Esophagus muscularis mucosa (tissue), 4 donors: ENCODE measurements at places on chromosomes 7 and 10. TPM values are rescaled to one million over a fixed set of nuclear protein-coding genes. Genes with fewer than 3 reads are reported as not detected.

DNA sequence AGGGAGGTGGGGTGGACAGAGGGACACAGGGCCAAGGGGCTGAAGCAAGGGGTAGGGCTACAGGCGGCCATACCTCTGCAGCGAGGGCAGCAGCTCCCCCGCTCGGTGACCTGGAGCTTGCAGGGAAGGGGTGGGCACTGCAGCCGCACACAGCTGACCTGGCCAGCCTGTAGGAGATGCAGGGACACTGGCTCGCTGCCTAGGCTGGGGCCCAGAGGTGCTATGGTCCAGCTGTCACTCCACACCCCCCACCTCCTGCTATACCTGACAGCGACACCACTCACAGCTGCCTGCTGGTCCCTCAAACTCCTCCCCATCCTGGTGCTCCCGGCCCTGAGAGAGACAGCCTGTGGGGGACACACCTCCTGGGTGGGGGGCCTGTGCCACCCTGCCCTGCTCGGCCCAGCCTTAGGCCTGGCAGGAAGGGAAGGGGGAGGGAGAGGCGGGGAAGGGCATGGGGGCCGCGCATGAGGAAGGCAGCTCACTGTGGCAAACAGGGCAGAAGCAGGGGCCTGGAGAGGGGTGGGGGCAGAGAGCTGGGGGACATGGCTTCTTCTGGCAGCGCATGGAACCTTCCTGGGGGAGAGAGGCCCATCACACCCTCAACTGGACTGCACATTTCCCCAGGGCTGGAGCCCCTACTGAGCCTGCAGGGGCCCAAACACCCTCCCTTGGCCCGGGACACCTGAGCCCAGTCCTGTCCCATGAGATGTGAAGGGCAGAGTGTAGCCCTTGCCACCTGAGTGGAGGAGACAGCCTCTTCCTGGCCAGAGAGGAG, 23.9 kb downstream of the ATP6V1F start:
- no peak for DNase-seq
- H3K4me1 ChIP-seq: peaks cover 19% of the 10 kb centered on the region
- H3K36me3 ChIP-seq: no peaks in the 10 kb centered on the region
- peaks cover 59% of the 10 kb centered on the region for H3K27me3 ChIP-seq
- H3K4me3 ChIP-seq: no peak overlapping the region
- H3K27ac ChIP-seq: no peak overlapping the region

FRAT1 gene
- 10.3 TPM for total RNA-seq

HTR5A gene
- not detected for total RNA-seq

TBATA gene
- total RNA-seq: not detected

- H3K27ac ChIP-seq: no peak overlapping the region
- no peaks in the 10 kb centered on the region for H3K36me3 ChIP-seq
Measured at GRCh38 chr7:117824592-117824991, 48.6 kb downstream of the CTTNBP2 start.

DNA sequence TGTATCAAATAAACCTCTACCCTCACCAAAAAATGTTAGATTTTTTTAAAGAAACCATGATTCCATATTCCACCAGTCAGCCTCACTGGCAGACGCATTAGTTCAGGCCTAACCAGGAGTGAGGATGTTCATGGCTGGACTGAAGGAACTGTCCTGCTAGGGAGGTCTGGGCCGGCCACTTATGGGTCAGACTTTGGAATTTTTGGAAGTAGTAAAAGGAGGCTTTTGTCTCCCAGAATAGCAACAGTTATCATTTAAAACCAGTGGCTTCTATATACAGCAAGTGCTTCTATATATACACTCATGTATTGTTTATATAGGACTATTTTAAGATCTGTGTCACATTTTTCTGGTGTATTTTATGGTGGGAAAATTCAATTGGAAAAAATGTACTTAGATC, 120.5 kb downstream of the CNNM2 start:
- H3K27me3 ChIP-seq: no peaks in the 10 kb centered on the region
- no peaks in the 10 kb centered on the region for H3K4me1 ChIP-seq
- no peak overlapping the region for H3K27ac ChIP-seq
- no peaks in the 10 kb centered on the region for H3K36me3 ChIP-seq
- no peak for DNase-seq

DNA sequence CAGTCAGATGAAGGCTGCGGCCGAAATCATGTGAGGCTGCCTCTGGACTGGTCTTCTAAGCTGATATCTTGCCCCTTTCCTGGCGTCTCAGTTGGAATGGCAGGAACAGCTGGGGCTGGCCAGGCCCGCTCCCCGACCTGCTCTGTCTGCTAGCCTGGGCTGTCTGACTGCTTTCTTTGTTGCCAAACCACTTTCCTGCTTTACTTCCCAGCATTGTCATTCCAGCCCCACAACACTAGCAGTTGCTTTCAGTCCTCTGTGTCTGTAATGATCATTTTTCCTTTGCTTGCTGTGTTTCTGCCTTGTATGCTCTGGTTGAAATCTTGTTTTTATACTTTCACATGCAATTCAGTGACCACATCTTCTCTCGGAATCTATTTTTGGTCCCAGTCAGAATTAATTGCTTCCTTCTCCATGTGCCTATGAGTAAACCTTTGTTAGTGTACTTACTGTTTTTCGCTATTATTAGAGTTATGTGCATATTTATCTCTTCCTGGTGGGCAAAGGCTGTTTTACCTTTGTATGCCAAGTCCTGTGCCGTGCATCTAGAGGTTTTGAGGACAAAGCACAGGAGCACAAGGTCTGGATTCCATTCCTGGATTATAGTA, 21.6 kb downstream of the PRPF18 start:
- H3K27me3 ChIP-seq: no peaks in the 10 kb centered on the region
- H3K4me1 ChIP-seq: no peaks in the 10 kb centered on the region
- peaks cover 78% of the 10 kb centered on the region for H3K36me3 ChIP-seq
- no peak overlapping the region for H3K27ac ChIP-seq
- no peak overlapping the region for H3K4me3 ChIP-seq

CYP3A5 gene
- 3.3 TPM for total RNA-seq

DNA sequence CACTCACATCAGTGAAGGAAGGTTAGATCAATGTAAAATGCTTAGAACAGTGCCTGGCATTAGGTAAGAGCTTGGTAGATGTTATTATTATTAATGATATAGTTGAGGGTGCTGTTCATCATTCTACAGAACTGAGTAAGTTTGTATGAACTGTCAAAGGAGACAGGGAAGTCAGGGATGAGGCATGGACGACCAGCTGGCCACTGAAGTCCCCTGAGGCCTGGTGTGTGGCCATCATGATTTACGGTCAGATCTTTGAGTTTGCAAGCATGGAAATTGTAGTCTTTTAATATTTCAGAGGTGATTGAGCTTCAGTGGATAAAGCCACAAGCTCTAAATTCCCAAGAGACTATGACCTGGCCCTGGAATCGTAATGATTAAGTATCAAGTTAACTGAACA, 6.9 kb downstream of the ARMC3 start:
- no peaks in the 10 kb centered on the region for H3K36me3 ChIP-seq
- no peak for DNase-seq
- peaks cover 5% of the 10 kb centered on the region for H3K4me1 ChIP-seq
- no peaks in the 10 kb centered on the region for H3K27me3 ChIP-seq

HECW1 gene
- total RNA-seq: 0.13 TPM

- no peak overlapping the region for H3K27ac ChIP-seq
- no peak for DNase-seq
- no peaks in the 10 kb centered on the region for H3K4me1 ChIP-seq
- H3K4me3 ChIP-seq: no peak overlapping the region
- H3K36me3 ChIP-seq: no peaks in the 10 kb centered on the region
Measured at GRCh38 chr10:2439983-2440382, 627.4 kb upstream of the PFKP start.

OPN1SW gene
- not detected for total RNA-seq

LBX1 gene
- total RNA-seq: not detected

DNA sequence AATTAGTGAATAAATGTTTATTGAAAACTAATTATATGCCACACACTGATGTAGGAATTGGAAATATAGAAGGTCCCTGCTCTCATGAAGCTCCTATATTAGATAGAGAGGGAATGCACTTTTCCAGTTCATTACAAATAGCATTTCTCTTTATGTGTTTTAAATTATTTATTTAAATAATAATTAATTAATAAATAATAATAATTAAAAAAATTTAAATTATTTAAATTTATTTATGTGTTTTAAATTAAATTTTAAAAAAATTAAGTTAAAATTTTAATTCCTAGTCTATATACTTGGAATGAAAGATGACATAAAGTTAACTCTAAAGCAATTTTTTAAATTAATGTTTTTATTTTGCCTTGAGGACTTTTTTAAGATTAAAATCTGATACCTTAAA, 121.7 kb upstream of the ZNF804B start:
- no peaks in the 10 kb centered on the region for H3K27me3 ChIP-seq
- no peaks in the 10 kb centered on the region for H3K4me1 ChIP-seq
- H3K27ac ChIP-seq: no peak overlapping the region
- no peaks in the 10 kb centered on the region for H3K36me3 ChIP-seq

DNA sequence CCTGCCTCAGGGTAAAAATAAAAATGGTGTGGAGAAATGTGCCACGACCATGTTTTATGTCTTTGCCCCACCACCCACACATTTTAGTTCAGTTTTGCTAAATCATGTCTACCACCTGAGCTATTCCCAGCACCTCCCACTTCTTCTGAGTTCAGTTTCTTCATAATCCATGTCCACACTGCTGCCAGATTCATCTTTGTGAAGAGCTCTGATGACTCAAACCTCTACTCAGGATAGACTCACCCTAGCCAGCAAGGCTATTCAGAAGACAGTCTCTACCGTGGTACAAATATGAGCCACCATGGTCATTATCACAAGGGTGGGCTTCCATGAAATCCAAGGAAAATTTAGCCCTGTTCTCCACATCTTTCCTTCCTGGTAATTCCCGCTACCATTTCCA, 231.1 kb upstream of the PRKCQ start:
- DNase-seq: no peak
- H3K4me3 ChIP-seq: no peak overlapping the region
- no peaks in the 10 kb centered on the region for H3K4me1 ChIP-seq
- no peaks in the 10 kb centered on the region for H3K27me3 ChIP-seq

GRCh38 chr7:86961686-86962085, 97.8 kb downstream of the ELAPOR2 start:
- no peak for DNase-seq
- H3K4me1 ChIP-seq: no peaks in the 10 kb centered on the region
- no peaks in the 10 kb centered on the region for H3K36me3 ChIP-seq
- H3K27me3 ChIP-seq: no peaks in the 10 kb centered on the region
- no peak overlapping the region for H3K27ac ChIP-seq

DNA sequence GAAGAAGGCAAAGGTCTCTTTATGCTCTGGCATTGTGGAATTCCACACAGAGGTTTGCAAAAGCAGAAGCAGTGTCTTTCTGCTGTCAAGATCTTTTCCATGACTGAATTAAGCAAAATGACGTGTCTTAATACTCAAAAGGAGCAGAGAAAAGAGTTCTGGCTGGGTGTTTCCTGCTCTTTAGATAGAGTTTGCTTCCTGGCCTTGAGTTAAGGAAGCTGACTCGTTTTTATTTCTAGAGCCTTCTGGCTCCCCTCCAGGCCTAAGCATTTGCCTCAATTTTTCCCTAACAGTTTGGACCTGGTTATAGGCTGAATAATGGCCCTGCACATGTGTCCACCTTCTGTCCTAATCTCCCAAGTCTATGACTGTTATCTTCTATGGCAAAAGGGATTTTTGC, 21.6 kb downstream of the TAS2R41 start:
- H3K27me3 ChIP-seq: no peaks in the 10 kb centered on the region
- peak overlapping the region; percentile 57 for H3K27ac ChIP-seq
- no peaks in the 10 kb centered on the region for H3K36me3 ChIP-seq
- H3K4me3 ChIP-seq: no peak overlapping the region
- no peak for DNase-seq

DNA sequence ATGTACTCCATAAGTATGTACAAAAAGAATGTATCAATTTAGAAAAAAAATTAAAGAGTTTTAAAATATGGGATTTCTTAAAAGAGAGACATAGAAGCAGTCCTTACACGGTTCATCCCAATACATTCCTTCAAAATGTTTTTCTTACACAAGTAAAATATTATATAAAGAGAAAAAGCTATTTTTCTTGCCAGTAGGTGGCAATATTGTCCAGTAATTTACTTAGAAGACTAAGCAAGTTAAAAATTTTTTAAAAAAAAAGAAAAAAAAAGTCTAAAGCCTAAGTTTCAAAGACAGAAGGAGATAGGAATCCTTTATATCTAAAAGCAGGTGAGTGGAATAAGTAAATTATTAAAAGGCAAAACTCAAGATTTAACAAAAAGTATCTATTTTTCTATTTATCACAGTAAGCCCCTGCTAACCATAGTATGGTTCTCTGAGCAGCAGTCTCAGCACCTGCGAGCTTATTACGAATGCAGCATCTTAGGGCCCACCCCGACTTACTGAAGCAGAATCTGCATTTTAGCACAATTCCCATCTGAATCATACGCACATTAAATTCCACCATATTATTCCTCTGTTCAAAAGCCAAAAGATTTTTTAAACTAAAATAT, 240.6 kb downstream of the DGKI start:
- H3K4me1 ChIP-seq: no peaks in the 10 kb centered on the region
- no peaks in the 10 kb centered on the region for H3K36me3 ChIP-seq
- H3K27me3 ChIP-seq: no peaks in the 10 kb centered on the region
- no peak for DNase-seq

GRCh38 chr10:44895280-44895679, 15.9 kb upstream of the TMEM72 start:
- no peaks in the 10 kb centered on the region for H3K27me3 ChIP-seq
- H3K27ac ChIP-seq: no peak overlapping the region
- no peaks in the 10 kb centered on the region for H3K4me1 ChIP-seq
- DNase-seq: no peak
- no peak overlapping the region for H3K4me3 ChIP-seq

STOX1 gene
- 10.8 TPM for total RNA-seq

ANKRD1 gene
- total RNA-seq: not detected

DNA sequence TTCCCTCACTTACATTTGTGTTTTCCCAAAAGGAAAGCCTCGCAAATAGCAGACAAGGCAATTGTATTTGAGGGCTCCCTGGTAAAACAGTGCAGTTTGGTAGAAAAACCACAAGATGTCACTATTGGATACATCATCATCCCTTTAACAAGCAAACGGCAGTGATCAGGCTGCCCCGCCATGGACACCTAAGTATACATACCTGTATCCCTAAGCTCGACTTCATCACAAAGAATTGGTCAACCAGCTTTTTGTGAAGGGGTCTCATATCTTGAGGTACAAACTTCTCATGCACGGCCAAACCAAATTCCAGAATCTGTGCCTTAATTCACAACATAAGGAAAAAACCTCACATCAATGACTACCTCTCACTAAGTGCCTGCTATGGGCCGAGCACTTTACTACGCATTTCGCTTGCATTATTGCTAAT, 179.5 kb upstream of the IMMP2L start:
- no peak for DNase-seq
- no peak overlapping the region for H3K27ac ChIP-seq
- no peaks in the 10 kb centered on the region for H3K36me3 ChIP-seq
- H3K4me3 ChIP-seq: no peak overlapping the region
- H3K4me1 ChIP-seq: no peaks in the 10 kb centered on the region
- H3K27me3 ChIP-seq: no peaks in the 10 kb centered on the region
